ENCODE measurements at places on chromosomes 5 and 9.

- DNase-seq = no peak
Measured at GRCh38 chr5:2894736-2895135, 143.3 kb upstream of the IRX2 start.

GRCh38 chr5:117252566-117252965 lies 677.9 kb upstream of the SEMA6A start:
- no peak for DNase-seq

DNA sequence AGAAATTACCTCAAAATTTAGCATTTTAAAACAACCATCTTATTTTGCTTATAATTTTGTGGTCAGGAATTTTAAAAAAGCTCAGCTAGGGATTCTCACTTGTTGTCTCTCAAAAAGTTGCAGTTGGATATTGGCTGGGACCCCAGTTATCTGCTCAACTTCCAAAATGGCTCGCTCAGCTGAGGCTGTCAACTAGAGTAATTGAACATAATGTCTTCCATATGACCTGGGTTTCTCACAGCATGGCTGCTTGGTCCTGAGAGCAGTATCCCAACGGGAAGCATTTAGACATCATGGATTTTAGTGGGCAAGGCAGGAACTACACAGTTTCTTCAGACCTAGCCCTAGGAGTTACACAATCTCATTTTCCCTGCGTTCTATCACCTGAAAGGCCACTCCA lies 63.6 kb upstream of the SPEF2 start:
- DNase-seq = no peak

DNA sequence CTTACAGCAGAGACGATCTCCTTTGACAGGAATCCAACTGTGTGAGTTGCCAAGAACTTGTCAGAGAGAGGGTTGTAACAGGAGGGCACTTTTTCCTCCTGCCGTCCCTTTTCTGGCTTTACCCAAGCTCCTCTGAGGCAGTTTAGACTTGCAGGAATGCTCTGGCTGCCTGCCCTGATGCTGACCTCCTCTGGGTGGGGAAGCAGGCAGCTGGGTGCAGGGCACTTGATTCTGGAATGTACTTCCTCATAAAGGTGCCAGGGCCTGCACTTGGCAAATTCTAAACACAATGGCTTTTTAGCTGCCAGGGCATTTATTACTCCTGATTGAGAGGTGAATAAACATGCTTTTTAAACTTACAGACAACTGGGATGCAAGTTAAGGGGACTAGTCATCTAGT lies 190.4 kb downstream of the EPB41L4A start:
- no peak for DNase-seq

DNA sequence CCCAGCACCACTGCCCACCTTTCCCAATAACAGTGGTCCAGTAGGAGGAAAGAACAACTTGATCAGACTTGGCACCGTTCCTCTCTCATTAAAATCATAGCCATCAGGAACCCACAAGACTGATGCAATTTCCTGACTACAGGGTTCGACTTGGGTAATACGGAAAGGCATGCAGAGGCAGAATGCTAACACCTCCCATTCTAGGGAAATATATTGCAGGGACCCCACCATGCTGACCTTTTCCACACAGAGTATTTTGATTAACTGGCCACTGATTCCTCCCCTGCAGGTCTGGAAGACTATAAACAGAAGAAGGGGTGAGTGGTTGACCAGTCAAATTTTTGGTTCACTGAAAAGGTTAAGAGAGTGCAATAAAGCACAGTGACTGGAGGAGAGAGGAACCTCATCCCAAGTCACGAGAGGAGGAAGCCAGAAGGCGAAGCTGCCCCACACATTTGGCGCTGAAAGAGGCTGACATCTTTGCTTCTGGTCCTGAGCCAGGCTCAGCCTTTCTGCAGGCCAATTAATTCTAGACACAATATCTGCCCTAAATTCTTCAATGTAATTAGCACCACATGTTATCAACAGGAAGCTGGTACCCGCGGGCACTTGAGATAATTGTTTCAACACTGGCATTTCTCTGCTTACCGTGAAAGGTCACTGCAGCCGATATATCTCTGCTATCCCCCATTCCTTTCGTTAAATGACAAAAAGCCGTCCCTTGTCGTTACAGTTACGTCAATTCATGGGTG lies 64.7 kb upstream of the SPOCK1 start:
- no peak for DNase-seq
